Thoracic aorta (tissue), 2 donors: ENCODE measurements at places on chromosomes 13 and 19.

DNA sequence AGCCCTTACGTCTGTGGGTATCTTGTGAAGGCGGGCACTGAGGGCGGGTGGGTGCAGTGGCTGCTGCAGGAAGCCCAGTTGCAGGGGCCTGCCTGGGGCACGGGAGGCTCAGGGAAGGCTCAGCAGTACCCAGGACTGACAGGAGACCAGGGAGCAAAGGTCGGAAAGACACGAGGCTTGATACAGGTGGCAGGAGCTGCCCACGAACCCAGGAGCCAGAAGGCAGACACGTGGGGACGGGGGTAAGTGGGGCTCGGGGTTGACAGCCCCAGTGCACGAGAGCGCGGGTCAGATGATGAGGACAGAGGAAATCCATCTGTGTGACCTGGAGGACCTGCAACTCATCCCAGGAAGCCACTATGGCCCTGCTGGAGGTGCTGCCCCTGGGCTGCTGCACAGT is 25.3 kb downstream of the ELAVL1 start:
- no peak for DNase-seq

- no peak for DNase-seq
Observed at GRCh38 chr19:8305798-8306197, 2.4 kb downstream of the CD320 start.

- no peak for DNase-seq
Observed at GRCh38 chr13:55038230-55038629, 2009.6 kb downstream of the OLFM4 start.

GRCh38 chr13:46624353-46624752 is 71.4 kb downstream of the LRCH1 start:
- no peak for DNase-seq

- no peak for DNase-seq
Observed at GRCh38 chr19:4985551-4985991, 16.7 kb downstream of the KDM4B start.

DNA sequence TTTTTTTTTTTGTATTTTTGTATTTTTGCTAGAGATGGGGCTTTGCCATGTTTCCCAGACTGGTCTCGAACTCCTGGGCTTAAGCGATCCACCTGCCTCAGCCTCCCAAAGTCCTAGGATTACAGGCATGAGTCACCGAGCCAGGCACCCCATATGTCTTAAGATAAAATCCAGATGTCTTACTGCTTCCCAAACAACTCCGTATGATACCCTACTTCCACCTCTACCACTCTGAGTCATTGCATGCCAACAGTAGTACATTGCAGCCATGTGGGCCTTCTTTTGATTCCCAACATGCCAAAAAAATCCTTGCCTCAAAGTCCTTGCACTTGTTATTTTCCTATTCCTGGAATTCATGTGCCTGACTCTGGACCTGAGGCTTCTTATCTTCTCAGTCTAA is 799.2 kb downstream of the GPC5 start:
- DNase-seq: no peak

DNA sequence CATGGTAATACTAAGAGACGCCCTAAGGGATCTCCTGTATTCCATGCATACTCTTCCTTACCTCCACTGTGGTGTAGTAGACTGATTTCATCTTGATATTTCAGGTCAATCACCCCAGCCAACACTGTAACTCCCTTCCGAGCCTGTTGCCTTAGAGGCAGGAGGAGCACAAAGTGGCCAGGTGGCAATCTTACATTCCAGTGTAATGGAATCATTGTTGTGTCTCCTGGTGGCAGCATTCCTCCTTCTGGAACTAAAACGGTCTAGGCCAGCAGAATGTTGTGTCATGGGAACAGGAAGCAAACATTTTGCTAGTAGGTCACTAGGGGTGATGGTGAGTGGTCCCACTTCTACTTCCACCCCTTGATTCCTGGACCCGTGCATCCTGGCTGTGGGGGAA is 405.7 kb upstream of the SLC10A2 start:
- DNase-seq: no peak

DNA sequence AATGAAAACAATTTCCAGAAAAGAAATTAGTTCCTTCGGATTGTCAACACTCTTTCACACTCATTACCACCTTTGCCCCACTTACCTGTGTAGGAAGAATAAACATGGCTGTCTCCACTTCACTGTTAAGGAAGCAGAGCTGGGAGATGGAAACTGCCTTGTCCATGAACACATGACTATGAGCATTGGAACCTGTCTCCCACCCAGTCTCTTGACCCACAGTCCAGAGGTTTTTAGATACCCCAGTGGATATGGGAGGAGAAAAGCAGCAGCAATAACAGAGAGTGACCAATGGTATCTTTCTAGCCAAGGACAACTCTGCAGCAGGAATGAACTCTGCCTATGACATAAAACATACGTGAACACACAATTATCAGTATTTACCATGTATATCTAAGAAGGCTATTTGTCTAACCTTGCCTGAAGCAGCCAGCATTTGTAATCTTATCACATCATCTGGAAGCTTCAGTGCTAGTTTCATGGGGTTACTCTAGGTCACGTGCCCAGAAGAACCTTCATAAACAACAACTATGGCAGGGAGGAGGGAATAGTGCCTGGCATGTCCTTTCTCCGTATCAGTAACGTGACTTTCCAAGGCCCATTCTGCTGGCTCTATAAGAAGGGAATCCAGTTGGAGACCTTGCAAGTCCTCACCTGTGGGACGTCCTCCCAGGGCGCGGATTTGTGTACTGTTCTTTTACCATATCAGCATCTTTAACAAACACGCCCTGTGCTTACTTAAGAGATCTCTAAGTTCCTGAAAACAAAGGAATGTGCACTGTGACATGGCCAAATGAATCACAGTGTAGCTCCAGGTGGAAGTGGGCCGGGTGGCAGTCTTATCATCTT is 221.8 kb upstream of the UBL3 start:
- DNase-seq: no peak

DNA sequence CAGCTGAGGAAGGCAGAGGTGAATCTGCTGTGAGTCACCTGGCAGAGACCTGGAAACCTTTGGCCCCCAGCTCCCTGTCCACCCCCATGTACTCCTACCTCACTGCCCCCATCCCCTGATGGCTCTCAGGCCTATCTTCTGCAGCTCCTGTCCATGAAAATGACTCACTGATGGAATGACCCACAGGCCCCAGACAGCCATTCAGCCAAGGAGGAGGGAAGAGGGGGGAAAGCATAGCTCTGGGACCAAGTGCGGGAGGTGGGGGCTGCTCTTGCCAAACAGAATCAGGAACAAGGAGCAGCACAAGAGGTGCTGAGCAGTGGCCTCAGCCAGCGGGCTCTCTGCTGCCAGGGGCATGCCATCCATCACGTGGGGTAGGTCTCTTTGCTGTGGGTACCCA is 111.4 kb upstream of the C1QTNF9B start:
- DNase-seq: no peak

DNA sequence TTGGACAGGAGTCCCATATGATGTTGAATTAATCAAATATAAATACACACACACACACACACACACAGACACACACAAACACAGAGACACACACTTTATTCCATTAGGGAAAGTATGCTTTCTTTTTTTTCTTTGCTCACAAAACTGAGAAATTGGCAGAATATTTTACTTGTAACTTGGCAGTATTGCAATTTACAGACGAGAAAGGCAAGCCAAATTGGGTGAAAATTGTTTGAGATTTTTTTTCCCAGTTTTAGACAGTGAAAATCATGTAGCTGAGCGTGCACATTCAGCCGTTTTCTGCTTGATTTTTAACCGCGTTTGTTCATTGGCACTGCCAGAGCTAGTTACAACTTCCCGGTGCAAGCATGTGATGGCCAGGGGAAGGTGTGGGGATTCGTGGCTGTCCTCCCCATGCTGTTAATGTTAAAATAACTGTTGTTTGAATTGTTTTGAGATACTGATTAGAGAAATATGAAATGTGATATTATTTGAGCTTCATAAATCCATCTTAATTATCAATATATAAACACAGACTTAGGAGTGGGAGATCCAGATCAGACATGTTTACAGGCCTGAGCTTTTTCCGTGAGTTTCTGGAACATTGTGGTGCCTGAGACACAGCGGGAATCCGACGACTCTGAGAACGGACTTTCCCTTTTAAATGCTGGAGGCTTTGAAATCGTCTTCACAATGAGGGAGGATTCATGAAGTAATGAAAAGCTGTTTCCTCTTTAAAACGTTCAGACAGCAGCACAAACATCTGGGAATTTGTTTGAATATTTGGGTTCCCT is 125.5 kb downstream of the KCNRG start:
- no peak for DNase-seq

- DNase-seq: no peak
Observed at GRCh38 chr19:33465371-33465770, 56.2 kb downstream of the PEPD start.

DNA sequence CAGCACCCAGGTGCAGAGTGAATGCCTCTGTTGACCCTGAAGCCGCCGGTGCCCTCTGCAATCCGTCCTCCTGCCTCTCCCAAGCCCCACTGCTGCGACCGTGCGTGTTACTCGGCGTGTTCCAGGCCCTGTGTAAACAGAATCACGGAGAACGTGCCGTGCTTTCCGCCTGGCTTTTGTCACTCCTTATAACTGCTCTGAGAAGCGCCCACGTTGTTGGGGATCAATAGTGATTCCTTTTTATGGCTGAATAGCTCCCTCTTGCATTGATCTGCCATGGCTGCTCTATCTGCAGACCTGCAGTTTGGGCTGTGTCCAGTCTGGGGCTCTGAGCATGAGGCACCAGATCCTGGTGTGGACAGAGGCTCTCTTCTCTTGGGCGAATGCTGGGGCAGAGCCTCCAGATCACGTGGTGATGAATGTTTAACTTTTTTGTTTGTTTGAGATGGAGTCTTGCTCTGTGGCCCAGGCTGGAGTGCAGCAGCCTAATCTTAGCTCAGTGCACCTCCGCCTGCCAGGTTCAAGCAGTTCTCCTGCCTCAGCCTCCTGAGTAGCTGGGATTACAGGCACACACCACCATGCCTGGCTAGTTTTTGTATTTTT is 15.8 kb downstream of the ADPRHL1 start:
- DNase-seq: no peak

GRCh38 chr13:95676105-95676761 is 706 bp upstream of the DNAJC3 start:
- no peak for DNase-seq

- DNase-seq: no peak
Observed at GRCh38 chr13:44153496-44153895, 220.1 kb upstream of the SERP2 start.

DNA sequence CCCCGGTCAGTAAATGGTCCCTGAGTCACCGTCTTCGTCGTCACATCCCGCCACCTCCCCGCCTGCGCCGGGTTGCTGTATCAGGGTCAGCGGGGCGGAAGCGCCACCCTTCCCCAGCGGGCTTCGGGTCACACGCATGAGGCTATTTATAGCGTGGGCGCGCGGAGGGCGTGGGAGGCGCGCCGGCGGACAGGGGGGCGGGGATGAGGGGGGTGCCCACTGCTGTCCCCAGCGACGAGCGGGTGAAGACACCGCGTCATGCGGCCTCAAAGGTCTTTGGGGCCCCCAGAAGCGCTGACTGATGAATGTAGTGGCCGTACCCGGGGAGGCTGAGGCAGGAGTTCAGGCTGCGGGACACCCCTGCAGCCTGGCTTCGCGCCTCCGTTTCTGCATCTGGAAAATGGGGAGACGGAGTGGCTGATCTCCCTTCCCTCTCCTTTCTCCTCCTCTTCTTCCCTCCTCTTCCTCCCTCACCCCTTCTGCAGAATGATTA is 7.9 kb downstream of the UNC13A start:
- peak; percentile 60 for DNase-seq

- no peak for DNase-seq
Observed at GRCh38 chr13:35614666-35615065, 138.2 kb upstream of the MAB21L1 start.

DNA sequence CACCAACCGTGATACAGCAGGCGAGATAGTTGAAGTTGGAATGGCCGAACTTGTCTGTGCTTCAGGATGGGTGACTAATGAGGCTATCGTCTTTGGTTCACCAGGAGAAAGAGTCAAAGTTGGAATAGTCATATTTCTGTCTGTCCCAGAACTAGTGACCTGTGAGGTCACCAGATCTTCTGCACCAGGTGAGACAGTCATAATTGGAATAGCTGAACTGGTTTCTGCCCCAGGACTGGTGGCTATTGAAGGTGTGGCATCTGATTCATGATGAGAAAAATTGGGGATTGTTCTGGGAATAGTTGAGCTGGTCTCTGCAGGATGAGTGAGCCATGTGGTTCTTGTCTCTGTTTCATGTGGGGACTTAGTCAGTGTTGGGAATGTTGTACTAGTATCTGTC is 71.6 kb downstream of the MUC16 start:
- DNase-seq: no peak

- DNase-seq: no peak
Observed at GRCh38 chr13:103772576-103772975, 706.4 kb upstream of the SLC10A2 start.

DNA sequence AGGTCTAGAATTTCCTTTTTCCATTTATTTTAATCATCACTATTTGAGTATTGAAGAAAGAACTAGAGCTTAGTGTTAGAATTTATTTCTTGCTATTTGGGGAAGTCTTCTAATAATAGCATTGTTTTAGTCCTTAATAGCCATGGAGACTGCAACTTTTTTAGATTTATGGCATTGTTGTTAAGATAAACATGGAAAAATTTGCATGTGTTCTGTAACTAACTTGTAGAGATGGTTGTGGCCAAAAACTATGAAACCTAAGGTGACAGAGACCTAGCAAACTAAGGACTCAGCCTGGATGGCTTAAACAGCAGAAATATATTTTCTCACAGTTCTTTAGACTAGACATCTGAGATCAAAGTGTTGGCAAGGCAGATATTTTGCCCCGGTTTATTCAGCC is 246.4 kb downstream of the SPRY2 start:
- DNase-seq: no peak

GRCh38 chr13:109208522-109208921 is 577.9 kb downstream of the IRS2 start:
- no peak for DNase-seq

- DNase-seq: no peak
Observed at GRCh38 chr13:47843005-47843404, 158.1 kb downstream of the SUCLA2 start.

GRCh38 chr19:46828484-46828883 is 22.2 kb downstream of the AP2S1 start:
- no peak for DNase-seq

DNA sequence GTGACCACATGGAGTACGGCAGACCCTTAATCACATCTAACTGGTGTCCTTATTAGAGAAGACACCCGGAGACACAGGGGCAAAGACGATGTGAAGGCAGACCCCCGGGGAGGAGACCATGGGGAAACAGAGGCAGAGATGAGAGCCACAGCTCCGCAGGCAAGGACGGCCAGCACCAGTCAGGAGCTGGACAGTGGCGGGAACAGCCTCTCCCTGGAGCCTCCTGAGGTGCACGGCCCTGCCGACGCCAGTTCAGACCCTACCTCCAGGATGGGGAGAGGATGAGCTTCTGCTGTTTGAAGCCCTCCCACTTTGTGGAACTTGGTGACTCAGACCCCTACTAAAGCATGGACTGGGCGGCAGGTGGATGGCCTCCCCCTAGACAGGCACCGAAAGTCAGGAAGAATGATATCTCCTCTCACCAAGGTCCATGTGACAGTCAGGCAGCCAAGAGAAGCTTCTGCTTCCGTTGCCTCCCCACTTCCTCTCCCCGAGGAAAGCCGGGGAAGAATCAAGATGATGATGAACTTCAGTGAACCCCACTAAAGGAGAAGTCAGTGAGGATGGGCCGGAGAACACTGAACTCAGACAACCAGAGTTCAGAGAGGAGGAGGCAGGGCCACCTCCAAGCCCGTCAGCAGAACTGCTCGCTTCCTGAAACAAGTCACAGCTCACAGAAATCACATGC is 25.4 kb downstream of the RAB20 start:
- DNase-seq: no peak
